ENCODE measurements at places on chromosomes 16 and 17.

GRCh38 chr16:87877942-87878507 lies 8.7 kb upstream of the SLC7A5 start:
- DNase-seq = no peak

DNA sequence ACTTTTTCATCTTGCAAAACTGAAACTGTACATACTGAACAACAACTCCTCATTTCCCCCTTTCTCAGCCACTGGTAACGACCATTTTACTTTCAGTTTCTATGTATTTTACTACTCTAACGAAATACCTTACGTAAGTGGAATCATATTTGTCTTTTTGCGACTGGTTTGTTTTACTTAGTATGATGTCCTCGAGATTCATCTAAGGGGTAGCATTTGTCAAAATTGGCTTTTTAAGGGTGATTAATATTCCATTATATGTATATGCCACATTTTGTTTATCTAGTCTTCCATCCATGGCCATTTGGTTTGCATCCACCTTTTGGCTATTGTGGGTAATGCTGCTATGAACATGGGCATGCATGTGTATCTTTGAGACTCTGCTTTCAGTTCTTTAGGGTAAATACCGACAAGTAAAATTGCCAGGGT lies 10.4 kb downstream of the KPNB1 start:
- no peak for DNase-seq

DNA sequence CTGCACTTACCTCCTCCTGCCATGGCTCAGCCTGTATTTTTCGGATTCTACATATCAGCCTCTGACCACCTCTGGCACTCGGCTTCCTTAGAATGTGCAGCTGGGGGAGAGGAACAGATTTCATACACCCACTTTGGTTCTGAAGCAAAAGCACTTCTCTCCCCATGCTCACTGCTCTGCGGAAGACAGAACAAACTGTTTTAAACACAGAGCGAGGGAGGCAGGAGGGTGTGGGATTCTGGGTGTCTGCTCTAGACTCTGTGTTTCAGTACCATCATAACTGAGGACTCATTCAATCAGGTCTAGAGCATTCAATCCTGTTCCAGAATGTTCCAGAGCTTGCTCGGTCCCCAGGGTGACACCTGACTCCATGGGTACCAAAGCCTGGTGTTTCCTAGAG lies 239.1 kb downstream of the GRIN2A start:
- DNase-seq = no peak

DNA sequence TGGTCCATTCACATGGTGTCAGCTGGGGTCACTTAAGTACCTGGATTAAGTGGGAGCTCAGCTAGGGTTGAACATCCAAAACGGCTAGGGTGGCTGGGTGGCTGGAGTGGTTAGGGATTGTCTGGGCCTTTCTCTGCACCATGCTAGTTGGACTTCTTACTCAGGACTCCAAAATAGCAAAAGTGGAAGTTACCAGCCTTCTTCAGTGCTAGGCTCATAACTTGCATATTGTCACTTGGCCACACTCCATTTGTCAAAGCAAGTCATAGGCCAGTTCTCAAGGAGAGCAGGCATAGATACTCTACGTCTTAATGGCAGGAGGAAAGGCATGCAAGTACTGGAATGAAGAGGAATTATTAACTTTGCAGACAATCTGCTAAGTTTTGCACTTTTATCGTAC lies 69.7 kb downstream of the ESRP2 start:
- DNase-seq = no peak

GRCh38 chr16:85145188-85145587 lies 32.9 kb upstream of the CIBAR2 start:
- DNase-seq = no peak

DNA sequence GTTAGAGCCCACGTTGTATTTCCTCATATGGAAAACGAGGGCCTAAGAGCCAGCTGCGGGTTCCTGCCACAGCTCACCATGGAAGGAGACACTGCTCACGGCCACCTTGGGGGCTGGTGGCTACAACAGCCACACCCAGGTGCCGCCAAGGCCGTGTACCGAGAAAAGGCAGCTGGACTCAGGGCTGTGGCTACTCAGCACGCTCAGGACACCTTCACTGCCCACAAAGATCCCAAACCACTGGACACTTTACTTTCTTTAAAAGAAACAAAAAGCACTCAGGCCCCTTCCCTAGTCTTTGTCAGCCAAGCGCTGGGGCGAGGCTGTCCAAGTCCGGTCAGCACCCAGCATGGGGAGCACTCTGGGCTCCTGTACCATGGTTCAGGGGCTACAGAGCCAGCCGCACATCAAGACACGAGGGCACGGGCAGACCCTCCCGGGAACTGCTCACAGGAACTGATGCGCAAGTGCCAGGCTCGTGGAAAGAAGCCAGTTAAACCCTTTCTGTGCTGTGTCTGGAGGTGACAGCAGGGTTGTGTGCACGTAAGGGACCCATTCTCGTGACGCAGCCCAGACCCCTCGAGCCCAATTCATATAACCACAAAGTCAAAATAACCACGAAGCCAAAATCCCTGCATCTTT lies 18.5 kb downstream of the SLC16A3 start:
- DNase-seq = no peak

- DNase-seq = no peak
Observed at GRCh38 chr17:51595826-51596398, 335.6 kb downstream of the UTP18 start.

DNA sequence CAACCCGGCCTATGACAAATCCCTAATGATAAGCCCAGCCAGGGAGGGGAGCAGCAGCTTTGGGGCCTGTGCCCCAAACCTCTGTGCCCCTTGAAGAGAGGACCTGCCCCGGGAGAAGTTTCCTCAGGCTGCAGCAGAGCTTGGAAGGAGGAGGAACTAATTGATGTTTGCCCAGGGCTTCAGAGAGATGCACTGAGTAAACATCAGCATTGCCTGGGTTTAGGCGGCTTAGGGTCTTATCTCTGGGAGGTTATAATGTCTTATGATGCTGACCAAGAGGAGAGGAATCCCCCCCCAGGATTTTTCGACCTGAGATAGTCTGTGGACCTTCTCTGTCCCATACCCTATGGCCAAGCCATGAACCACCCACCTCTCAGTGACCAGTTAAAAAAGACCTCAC lies 148.7 kb upstream of the SDK2 start:
- DNase-seq = peak; percentile 26

- DNase-seq = no peak
Observed at GRCh38 chr16:81005610-81006161, 999 bp downstream of the CMC2 start.

DNA sequence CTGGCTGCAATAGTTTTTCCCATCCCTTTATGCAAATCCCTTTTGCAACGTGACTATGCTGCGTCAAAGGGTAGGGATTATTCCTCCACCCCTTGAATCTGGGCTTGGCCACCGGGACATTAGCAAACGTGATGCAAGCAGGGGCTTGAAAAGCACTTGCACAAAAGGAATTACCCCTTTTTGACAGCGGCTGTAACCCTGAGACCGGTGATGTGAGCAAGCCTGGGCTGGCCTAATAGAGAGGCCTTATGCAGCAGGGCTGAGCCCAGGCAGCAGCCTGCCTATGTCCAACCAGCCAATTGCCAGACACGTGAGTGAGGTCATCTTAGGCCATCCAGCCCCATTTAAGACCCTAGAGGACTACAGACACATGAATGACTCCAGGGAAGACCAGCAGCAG lies 30.4 kb upstream of the PAFAH1B1 start:
- no peak for DNase-seq

DNA sequence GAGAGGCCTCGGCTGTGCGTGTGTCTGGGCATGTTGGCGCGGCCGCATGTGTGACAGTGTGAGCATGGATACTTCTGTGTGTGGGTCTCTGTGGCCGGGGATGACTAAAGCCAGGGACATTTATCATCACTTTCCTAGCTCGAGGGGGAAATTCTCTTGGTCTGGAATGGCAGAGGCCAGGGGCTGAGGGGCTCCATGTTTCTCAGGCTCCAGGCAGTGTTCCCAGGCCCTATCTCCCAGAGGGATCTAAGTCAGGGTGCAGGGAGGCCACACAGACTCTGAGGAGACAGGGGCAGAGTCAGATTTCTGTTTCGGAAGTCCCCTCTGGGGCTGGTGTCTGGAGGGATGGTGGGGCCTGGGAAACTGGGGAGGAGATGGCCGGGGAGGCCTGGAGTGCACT lies 23.7 kb upstream of the SPNS2 start:
- no peak for DNase-seq

- DNase-seq = no peak
Observed at GRCh38 chr17:36057911-36058310, 6.2 kb upstream of the CCL18 start.

GRCh38 chr16:59567496-59567895 lies 833.4 kb upstream of the GOT2 start:
- no peak for DNase-seq

DNA sequence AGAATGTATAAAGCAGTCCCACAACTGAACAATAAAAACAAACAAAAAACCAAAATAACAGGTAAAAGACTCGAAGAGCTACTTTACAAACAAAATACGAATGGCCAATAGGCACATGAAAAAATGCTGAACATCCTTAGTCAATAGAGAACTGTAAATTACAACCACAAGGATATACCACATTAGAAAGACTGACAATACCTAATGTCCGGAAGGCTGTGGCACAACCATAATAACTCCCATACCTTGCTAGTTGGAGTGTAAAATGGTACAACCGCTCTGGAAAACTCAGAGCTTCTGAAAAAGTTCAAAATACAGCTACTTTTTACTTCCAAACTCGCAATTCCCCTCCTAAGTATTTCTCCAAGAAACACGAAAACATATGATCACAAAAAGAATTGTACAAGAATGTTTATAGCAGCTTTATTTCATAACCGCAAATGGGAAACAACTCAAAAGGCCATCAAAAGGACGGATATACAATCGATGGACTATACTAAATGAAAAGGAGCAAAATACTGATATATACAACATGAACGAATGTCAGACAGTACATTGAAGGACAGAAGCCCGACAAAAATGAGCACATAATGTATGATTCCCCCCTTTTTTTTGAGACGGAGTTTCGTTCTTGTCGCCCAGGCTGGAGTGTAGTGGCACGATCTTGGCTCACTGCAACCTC lies 2.3 kb downstream of the TP53 start:
- DNase-seq = no peak

- DNase-seq = no peak
Observed at GRCh38 chr16:10114409-10114808, 67.8 kb downstream of the GRIN2A start.

GRCh38 chr16:25035494-25036405 lies 20.6 kb upstream of the ARHGAP17 start:
- DNase-seq = no peak

DNA sequence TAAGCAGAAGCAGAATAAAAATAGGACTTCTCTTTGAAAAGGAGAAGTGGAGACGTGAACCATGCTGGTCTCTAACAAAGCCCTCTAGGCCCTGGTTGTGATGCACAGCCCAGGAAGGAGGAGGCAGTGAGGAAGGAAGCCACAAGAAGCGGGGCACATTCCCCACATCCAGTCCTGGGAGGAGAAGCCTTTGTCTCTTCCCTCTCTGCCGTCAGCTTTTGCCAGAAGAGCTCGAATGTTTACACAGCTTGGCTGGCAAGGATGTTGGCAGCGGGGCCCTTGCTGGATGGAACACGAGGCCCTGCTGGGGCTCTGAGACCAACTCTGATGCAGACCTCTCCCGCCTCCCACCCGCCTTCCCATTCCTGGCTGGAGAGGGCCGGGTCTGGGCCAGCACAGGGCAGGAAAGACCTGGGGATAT lies 91.3 kb downstream of the MAF start:
- DNase-seq = no peak

- DNase-seq = no peak
Observed at GRCh38 chr16:9946022-9946720, 236.1 kb downstream of the GRIN2A start.

DNA sequence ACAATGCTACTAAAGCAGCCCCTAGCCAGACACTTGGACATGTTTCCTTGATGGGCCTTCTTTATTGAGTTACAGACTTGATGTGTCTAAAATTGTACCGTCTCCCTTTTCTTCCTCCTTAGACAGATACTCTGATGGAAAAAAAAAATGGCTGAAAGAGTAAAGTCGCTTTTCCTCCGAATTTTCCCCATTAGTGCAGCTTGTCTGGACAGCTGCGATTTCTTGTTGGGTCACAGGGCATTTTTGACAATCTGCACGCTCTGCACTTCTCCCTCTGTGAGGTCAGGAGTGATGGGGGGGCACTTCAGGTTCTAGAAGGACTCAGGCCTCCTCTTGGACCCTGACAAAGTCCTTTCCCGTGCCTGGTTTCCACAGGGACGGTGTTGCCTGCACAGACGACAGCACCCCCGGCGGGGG lies 968 bp upstream of the PRKAR1A start:
- DNase-seq = no peak

DNA sequence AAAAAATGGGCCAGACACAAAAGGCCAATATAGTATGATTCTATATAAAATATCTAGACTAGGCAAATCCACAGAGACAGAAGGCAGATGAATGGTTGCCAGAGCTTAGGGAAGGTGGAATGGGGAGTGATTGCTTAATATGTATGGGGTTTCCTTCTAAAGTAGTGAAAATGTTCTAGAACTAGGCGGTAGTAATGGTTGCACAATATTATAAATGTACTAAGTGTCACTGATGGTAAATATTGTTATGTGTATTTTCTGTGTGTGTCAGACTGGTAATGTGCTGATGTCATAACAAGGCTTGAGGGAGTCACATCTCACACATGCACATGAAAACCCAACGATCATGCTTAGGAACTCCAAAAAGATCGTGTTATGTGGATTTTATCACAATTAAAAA lies 106.9 kb upstream of the SIAH1 start:
- no peak for DNase-seq

DNA sequence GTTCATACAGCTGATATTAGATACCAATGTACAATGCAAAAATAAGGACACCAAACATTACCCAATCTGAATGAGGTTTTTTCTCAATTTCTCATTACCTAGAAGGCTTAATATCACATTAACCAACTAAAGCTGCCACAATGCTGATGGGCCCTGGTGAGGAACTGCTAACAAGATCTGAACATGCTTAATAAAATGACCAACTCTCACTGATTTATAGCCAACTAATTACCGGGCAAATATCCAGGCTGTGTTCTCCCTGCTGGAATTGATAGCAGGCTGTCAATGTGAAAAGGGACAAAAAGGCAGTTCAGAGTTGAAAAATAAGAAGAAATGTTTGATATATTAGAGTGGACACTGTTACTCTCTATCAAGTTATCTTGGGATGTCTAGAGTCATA lies 124.6 kb downstream of the TOX3 start:
- no peak for DNase-seq

GRCh38 chr17:43316522-43317142 lies 82.2 kb upstream of the ARL4D start:
- DNase-seq = no peak

DNA sequence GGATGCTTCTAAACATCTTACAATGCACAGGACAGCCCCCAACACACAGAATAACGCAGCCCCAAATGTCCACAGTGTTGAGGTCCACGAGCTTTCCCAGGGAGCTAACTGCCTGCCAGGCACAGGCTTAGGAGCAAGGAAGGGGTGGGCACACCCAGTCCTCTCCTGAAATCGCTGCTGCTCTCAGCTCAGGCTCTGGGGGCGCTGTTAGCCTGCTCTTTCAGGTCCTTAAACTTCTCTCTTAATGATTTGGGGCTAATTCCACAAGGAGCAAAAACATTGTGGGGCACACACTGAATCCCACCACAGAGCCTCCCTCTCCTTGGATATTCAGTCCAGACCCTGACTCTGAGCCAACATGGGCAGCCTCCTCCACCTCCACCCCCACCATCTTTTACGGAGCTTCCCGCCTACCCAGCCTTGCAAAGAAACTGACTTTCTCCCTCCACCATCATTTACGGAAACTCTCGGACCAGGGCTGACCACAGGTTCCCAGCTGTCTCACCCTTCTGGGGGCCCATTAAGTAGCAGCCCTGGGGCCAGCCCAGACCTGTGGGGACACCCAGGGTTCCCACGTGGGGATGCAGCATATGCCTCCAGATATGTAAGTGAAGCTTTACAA lies 1.1 kb downstream of the CD300H start:
- DNase-seq = no peak

Measured in cardiac septum (tissue), 1 donor.